ENCODE measurements at places on chromosomes 7 and 10. TPM values are rescaled to one million over a fixed set of nuclear protein-coding genes. Genes with fewer than 3 reads are reported as not detected.

DNA sequence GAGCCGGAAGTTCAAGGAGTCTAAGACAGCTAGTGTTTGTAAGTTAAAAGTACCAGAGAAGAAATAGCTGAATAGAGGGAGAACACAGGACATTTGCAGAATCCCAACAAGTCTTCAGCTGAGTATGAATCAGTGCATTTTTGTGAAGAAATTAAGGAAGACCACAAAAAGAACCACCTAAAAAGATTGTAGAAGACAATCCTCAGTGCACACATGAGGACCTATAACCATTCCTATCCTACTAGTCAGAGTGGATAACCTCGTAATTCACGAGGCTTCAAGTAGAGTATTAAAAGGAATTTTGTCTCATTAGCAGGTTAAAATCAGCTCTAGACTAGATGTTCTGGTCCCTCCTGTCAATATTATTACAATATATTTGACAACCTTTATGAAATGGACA lies 295.4 kb upstream of the KAT6B start:
- no peaks in the 10 kb centered on the region for H3K27me3 ChIP-seq
- H3K4me3 ChIP-seq: no peak overlapping the region
- no peak for DNase-seq
- H3K4me1 ChIP-seq: no peaks in the 10 kb centered on the region

DNA sequence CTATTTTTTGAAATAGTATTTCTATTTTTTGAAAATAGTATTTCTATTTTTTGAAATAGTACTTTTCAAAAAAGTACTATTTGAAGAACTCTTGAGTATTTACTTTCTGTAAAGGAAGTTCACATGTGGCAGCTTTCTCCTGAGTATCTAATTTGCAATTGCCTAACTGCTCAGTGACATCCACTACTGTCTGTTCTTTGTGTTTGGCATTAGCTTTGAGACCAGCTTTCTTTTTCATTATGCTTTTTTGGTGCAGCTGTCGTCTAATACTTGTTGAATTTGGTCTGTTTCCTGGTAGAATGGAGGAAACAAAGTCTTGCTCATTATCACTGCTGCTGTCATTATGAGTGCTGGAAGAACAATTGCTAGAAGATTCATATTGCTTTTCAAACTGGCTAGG lies 99.1 kb downstream of the BMPR1A start:
- peaks cover 6% of the 10 kb centered on the region for H3K4me1 ChIP-seq
- DNase-seq: no peak
- no peak overlapping the region for H3K27ac ChIP-seq
- no peak overlapping the region for H3K4me3 ChIP-seq
- no peaks in the 10 kb centered on the region for H3K27me3 ChIP-seq

DNA sequence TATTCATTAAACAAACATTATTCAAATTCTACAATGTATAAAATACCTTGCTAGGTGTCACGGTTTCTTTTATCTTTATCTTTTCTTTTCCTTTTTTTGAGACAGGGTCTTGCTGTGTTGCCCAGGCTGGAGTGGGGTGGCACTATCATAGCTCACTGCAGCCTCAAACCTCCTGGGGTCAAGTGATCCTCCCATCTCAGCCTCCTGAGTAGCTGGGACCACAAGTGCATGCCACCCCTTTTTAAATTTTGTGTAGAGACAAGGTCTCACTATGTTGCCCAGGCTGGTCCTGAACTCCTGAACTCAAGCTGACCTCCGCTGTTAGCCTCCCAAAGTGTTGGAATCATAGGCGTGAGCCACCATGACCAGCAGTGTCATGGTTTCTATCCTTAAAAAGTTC lies 17.9 kb upstream of the BLOC1S2 start:
- H3K27me3 ChIP-seq: peaks cover 32% of the 10 kb centered on the region
- H3K27ac ChIP-seq: no peak overlapping the region
- peaks cover 5% of the 10 kb centered on the region for H3K4me1 ChIP-seq

DNA sequence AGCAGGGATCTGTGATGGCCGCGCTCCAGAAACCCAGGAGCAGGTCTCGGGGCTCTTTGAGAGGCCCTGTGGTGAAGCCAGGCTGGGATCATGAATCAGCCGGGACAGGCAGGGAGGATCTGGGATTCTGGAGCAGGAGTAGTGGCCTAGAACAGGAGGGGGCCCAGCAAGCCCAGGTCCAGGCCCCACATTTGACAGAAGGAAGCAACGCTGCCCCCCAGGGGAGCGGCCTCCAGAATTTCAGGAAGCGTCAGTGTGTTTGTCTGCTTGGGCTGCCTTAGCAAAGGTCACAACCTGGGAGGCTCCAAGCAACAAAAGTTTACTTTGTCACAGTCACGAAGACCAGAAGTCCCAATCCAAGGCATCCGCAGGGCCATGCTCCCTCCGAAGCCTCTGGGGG lies 36.8 kb downstream of the CLRN3 start:
- H3K27ac ChIP-seq: no peak overlapping the region
- H3K27me3 ChIP-seq: peaks cover 17% of the 10 kb centered on the region
- no peaks in the 10 kb centered on the region for H3K36me3 ChIP-seq
- H3K4me1 ChIP-seq: no peaks in the 10 kb centered on the region
- H3K4me3 ChIP-seq: no peak overlapping the region
- no peak for DNase-seq

DNA sequence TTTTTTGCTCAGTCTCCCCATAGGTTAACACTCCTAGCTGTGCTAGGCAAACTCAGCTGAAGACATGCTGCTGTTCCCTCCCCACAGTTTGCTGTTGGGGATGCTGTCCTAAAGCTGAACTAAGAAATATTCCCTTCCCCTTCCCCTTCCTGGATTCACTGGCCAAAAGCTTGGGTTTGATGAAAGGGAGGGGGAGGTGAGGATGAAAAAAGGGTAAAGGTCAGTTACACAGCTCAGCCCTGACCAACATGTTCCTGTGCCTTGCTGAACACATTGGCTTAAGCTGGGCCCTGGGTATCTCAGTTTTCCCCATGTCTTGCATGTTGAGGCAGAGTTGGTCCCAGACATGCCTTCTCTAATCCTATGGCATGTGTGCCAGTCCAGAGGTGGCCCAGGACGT lies 15.3 kb downstream of the CCM2 start:
- H3K36me3 ChIP-seq: peaks cover 37% of the 10 kb centered on the region
- H3K27ac ChIP-seq: no peak overlapping the region
- no peaks in the 10 kb centered on the region for H3K4me1 ChIP-seq
- H3K4me3 ChIP-seq: no peak overlapping the region
- H3K27me3 ChIP-seq: no peaks in the 10 kb centered on the region

DNA sequence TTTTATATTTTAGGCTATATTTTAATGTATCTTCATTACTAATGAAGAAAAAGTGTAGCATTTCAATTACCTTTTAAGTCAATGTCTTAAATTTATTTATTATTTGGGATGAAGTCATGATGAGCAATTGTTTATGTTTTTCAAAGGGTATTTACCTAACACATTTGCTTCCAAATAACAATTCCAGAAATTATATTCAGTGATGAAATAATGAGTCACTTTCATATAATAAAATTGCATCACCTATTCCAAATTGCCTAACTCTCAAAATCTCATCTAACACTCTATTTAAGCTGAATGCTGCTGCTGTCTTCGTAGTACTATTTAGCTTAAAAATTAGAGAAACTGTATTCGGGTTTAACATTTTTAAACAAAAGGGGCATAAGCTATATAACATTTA lies 97.7 kb downstream of the PRKG1 start:
- DNase-seq: no peak
- H3K4me1 ChIP-seq: no peaks in the 10 kb centered on the region
- no peaks in the 10 kb centered on the region for H3K27me3 ChIP-seq
- H3K4me3 ChIP-seq: no peak overlapping the region
- no peaks in the 10 kb centered on the region for H3K36me3 ChIP-seq

DNAH11 gene
- 1.0 TPM for total RNA-seq

DNA sequence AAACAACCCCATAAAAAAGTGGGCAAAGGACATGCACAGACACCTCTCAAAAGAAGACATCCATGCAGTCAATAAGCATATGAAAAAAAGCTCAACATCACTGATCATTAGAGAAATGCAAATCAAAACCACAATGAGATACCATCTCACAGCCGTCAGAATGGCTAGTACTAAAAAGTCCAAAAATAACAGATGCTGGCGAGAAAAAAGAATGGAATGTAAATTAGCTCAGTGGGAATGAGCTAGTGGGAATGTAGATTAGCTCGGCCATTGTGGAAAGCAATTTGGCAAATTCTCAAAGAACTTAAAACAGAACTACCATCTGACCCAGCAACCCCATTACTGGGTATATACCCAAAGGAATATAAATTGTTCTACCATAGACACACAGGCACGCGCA lies 287.0 kb downstream of the WDR37 start:
- H3K4me3 ChIP-seq: no peak overlapping the region
- H3K4me1 ChIP-seq: peaks cover 2% of the 10 kb centered on the region
- DNase-seq: no peak
- no peak overlapping the region for H3K27ac ChIP-seq

EBLN1 gene
- total RNA-seq: not detected

GRCh38 chr7:72754312-72754711 lies 73.7 kb downstream of the TYW1B start:
- no peaks in the 10 kb centered on the region for H3K27me3 ChIP-seq
- no peak for DNase-seq
- no peaks in the 10 kb centered on the region for H3K4me1 ChIP-seq
- peaks cover 17% of the 10 kb centered on the region for H3K36me3 ChIP-seq
- no peak overlapping the region for H3K27ac ChIP-seq
- H3K4me3 ChIP-seq: no peak overlapping the region

- H3K36me3 ChIP-seq: no peaks in the 10 kb centered on the region
- DNase-seq: no peak
- no peak overlapping the region for H3K27ac ChIP-seq
- H3K4me3 ChIP-seq: no peak overlapping the region
- H3K4me1 ChIP-seq: peaks cover 13% of the 10 kb centered on the region
- no peaks in the 10 kb centered on the region for H3K27me3 ChIP-seq
Observed at GRCh38 chr10:19049567-19049966, 966 bp downstream of the MALRD1 start.

- DNase-seq: no peak
- H3K36me3 ChIP-seq: no peaks in the 10 kb centered on the region
- no peak overlapping the region for H3K27ac ChIP-seq
Observed at GRCh38 chr10:94846204-94846603, 83.7 kb downstream of the CYP2C19 start.

All from type B pancreatic cell (in vitro differentiated cells).